GM12891 (cell line): ENCODE measurements at places on chromosomes 3 and 15.

DNA sequence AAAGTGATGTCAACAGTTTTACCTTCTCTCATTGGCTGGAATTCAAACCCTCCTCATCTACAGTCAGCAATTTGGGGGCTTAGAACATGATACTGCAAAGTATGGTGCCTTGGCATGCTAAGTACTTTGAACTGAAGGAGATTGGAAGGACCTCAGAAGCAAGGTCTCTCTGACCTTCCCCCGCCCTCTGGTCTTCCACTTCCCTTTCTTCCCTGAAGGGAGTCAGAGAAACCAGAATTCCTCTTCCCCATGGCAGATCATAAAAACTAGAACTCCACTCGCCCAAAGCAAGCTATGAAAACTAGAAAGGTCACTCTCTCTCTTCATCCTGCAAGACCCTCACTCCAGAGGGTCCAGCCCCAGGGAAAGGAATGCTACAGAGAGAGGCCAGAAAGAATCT, 64.2 kb downstream of the CD200R1L start:
- DNase-seq = no peak

GRCh38 chr15:48647962-48648361, 2.5 kb upstream of the FBN1 start:
- no peak for DNase-seq

DNA sequence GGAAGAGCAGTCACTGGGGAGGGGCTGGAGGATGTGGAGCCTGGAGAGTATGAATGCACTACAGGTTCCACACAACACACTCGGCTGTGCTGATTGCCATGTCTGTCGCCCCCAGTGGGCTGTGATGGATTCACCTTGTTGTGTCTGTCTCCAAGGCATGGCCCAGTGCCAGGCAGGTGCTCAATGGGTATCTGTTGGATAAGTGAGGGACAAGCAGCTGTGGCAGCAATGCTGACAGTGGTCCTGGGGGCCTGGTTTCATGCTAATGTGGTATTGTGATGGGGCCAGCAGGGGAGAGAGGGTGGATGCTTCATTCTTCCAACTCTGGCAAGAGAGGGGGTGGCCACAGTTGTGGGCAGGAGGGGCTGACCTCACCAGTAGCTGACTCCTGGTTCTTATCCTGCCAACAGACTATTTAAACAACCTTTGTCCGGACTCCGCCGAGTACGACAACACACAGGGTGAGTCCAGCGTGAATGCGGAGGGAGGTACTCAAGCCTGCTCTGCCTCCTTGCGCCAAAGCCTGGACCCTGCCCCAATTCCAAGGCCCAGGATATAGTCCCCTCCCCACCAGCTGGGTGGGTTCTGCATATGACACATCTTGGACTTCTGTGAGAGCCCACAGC, 47.3 kb upstream of the NR2C2 start:
- no peak for DNase-seq

DNA sequence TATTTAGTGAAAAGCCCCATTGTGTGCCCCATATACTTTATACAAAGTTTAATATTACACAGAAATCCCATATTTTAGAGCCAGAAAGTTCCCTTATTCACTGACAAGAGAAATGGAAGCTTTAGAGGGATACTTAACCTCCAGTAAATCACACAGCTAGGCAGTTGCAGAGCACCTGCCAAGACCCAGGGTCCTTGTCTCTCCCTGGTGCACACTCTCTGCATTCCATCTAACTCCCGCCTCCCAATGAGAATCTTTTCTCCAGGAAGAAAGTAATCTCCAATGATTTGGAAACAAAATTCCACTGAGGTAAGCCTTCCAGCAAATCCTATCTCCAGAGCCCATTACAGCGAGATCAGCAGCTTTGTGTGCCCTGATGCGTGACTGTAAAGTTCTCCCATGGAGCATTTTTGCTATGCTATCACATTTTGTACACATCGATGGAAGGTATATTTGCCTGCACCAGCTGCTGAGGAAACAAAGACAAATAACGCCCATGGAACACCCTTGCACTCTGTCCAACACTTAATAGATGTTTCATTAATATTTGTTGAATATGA, 41.4 kb downstream of the ULK4 start:
- no peak for DNase-seq

DNA sequence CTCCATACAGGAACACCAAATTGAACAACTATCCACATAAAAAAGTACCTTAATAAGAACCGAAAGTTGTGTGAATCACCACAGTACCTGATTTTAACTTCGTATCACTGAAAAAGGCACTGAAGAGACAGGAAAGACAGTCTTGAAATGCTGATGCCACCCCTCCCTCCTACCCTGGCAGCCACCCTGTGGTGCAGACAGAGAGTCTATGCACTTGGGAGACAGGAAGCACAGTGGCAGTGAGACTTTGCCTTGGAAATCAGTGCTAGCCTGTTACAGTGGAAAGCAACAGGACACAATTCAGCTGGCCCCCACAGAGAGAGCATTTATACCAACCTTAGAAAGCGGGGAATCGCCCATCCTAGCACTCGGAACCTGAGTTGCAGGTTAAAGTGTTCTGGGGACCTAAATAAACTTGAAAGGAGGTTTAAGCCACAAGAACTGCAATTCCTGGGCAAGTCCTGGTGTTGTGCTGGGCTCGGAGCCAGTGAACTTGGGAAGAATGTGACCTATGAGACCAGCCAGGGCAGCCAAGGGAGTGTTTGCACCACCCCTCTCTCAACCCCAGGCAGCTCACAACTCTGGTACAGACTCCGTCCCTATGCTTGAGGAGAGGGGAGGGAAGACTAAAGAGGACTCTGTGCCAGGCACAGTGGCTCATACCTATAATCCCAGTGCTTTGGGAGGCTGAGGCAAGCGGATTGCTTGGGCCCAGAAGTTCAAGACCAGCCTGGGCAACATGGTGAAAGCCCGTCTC, 240.1 kb downstream of the ISL2 start:
- DNase-seq = no peak

DNA sequence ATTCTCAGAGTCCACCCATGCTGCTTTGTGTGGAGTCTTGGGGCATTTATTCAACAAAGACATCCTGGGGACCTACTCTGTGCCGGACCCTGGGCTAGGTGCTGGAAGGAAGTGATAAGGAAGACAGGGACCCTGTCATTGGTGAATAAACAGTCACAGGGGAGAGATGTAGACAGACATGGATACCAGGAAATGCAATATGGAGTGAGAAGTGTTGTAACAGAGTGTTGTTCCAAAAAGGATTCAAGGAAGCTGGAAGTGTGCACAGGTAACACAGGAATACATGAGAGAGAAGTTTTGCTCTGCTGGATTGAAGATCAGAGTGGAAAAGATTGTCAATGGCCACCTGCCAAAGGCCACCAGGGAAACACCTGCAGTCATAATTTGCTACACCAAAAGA, 89.0 kb downstream of the PDCD6IP start:
- no peak for DNase-seq

DNA sequence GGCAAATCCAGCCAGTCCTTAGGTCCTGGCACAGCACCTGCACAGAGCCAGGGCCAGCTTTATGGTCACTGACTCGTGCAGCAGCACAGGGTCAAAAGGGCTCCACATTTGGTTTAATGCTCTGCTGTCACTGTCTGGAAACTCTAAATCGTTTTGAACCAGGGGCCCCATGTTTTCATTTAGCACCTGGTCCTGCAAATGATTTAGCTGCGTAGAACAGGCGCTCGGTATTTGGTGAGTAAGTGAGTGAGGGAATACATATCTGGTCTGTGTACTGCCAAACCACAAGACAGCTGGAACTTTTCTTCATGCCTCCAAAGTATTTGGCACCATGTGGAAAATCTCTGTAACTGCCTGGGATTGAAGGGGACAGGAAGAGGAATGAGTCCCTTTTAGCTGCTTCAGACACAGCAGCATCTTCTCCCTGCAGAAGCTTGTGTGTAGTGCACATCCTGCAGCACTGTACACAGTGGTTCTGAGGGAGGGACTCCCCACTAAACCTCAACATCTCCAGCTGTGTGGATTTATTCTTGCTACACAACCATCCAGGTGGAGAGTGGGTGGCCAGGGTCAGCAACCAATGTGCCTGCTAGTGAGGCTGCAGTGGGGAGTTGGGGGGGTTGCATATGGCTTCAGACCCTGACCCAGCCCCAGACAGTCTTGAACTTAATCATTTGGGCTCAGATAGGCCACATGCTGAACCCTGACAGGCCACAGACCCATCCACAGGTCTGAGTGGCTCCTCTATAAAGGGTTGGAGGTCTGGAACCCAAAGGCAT, 1.1 kb downstream of the SH2D7 start:
- no peak for DNase-seq

DNA sequence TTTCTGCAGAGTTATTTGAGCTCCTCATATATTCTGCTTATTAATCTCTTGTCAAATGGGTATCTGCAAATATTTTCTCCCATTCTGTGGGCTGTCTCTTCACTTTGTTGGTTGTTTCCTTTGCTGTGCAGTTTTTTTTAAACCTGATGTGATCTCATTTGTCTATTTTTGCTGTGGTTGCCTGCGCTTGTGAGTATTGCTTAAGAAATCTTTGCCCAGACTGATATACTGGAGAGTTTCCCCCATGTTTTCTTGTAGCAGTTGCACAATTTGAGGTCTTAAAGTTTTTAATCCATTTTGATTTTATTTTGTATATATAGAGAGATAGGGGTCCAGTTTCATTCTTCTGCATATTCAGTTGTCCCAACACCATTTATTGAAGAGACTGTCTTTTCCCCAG, 102.3 kb downstream of the POLQ start:
- no peak for DNase-seq

DNA sequence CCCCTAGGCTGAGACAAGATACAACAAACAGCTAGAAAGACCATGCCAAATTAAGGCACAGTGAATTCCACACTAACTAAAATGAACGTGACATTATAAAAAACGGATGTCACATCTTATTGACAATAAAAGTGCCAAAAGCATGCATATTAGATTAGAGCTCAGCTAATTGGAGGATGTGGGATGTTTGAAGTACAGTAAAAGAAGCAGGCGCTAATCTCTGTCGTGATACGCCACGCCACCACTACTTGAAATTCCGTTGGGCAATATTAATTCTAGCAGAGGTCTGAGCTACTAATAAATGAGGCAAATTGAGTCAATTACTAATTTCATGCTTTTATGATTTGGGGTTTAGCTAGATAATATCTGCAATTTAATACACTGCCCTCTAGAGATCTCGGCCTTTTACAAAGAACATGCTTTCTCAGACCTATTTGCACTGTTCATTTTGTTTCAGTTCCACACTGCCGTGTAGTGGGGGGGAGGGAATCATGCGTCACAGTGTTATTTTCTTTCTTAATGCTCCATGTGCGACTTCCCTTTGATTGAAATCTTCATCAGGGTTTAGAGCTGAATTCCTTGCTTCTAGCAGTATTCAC, 52.9 kb upstream of the ROBO2 start:
- no peak for DNase-seq

- no peak for DNase-seq
Measured at GRCh38 chr3:124597979-124598378, 132.3 kb upstream of the UMPS start.

DNA sequence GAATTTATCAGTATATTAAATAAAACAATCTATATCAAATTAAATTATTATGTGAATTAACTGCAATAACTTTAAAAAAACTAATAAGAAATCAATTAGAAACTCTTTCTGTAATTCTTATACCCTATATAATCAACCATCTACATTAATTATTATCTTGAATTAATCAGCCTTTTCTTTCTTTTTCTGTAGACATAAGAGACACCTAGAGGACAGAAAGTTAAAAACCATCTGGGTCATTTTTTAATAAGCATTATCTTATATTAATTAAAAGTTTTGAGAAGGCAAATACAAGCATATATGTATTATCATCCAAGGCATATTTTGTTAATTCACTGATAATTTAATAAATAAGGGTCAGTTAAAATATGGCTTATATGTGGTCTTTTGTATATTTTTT, 24.2 kb upstream of the SLC25A26 start:
- no peak for DNase-seq

DNA sequence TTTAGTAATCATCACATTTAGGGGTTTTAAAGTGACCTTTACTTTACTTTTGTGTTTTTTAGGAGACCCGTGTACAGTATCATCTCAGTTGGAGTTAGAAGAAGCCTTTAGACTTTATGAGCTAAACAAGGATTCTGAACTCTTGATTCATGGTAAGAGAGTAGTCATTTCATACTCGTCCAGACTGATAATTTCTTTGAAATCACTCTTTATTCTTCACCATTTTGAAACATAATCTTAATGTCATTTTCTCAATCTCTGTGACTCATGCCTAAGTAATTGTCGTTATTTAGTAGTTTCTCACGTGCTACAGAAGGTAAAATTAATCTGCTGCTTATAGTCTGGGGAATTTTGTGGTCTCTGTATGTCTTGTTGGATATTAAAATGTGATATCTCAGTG, 37.7 kb downstream of the PRKCI start:
- DNase-seq = no peak

DNA sequence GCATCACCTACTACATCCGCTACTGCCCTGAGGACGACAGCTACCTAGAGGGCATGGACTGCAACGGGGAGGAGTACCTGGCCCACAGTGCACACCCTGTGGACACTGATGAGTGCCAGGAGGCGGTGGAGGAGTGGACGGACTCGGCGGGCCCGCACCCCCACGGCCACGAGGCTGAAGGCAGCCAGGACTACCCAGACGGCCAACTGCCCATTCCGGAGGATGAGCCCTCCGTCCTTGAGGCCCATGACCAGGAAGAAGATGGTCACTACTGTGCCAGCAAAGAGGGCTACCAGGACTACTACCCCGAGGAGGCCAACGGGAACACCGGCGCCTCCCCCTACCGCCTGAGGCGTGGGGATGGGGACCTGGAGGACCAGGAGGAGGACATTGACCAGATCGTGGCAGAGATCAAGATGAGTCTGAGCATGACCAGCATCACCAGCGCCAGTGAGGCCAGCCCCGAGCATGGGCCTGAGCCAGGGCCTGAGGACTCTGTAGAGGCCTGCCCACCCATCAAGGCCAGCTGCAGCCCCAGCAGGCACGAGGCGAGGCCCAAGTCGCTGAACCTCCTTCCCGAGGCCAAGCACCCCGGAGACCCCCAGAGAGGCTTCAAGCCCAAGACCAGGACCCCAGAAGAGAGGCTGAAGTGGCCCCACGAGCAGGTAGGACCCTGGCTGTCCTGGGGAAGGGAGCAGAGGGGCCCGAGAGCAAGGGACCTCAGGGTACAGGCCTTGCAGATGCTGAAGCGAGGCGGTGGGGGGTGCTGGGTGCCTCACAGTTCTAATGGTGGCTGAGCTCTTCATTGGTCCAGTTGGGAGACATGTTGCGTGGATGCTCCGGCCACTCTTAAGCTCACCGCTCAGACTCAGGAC, 168.6 kb downstream of the APBA2 start:
- DNase-seq = no peak

GRCh38 chr3:155232605-155233004, 60.9 kb downstream of the STRIT1 start:
- DNase-seq = no peak
